ENCODE measurements at places on chromosomes 5 and 9.

- DNase-seq = no peak
These were observed 55.2 kb downstream of the DROSHA start for GRCh38 chr5:31476738-31477141.

DNA sequence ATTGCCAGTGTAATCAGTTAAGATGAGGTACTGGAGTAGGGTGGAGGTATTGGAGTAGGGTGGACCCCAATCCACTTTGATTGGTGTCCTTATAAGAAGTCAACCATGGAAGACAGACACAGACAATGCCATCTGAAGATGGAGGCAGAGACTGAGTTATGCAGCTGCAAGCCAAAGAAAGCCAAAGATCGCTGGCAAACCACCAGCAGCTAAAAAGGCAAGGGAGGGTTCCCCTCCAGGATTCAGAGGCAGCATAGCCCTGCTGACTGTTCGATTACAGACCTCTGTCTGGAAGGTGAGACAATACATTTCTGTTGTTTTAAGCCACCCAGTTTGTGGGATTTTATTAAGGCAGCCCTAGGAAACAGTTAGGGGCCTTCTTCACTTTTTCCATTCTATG, 30.5 kb upstream of the CKMT2 start:
- DNase-seq = no peak

GRCh38 chr9:115063058-115063845, 54.7 kb downstream of the TNC start:
- DNase-seq = no peak

DNA sequence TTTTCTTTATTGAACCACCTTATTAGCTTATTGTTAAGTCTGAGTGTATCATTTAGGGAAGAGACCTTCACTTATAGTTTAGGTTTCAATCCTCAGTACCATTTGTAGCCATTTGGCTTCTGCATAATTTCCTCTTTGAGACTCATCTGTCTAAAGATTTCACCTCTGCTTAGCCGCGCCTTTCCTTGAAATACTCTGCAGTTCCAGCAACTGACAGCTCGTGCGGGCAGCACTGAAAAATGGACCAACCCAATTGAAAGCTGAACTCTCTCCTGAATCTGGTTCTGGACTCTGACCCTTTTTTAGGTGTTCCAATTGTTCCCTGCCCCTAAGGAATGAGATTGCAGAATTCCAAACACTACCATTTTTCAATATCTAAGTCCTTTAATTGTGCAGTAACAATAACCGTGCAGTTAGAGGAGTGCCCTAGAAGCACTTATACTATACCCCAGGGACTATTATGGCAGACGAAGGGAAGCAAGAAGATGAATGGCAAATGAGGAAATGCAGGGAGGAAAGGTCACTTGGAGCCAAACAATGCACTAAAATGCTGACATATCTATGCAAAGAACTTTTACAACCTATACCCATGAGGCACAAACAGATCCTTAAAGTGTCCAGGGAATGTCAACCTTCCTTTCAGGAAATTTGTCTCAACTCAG, 50.1 kb upstream of the PDE4D start:
- no peak for DNase-seq

DNA sequence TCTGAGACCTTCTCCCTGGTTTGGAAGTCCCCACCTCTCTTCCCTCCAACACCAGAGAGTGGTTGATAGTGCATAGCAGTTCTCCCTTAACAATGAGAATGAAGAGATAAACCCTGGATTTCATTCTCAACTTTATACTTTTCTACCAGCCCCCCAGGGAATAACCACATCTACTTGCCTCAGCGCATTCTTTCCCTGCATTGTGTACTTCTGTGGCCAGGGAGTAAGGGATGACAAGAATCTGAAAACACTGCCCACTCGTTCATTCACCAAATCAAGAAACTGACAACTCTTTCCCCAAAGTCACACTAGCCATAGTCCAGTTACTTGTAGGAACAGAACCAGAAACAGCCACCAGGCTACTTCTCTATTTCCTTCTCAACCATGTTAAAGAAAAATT, 46.0 kb upstream of the SPIN1 start:
- no peak for DNase-seq

DNA sequence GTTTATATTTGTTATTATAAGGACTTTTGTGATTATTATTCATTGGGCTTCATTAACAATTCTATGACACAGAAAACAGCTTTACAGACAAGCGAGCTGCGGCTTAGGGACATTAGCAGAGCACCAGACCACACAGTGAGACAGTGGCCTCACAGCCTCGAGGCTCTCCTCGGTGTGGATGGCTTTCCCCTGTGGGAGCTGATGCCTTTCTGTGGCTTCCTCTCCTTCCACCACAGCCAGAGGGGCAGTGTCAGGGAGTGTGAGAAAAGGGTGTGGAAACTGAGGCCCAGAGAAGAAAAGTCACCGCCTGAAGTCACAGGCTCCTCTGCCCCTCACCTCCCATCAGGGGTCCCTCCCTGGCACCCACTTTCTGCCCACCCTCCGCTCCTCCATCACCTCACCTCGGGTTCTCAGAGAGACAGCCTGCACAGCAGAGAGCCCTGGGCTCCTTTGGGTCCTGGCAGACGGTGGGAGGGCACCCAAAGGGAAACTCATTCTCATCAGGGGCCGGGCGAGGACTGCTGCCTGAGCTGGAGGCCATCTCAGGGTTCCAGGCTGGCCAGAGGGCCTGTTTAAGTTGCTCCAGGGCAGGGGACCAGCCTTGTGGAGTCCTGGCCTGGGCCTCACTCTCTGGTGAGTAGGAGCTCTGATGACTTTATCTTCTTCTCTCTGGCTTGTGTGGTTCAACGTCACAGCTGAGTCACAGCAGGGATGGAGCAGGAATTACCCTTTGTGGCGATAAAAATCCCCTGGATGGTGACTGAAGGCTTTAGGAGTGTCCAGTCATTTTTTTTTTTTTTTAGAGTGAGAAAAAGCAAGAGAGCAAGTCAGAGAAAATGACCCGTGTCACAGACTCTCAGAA, 830 bp downstream of the TRAF1 start:
- DNase-seq = no peak

- no peak for DNase-seq
These were observed 353.5 kb downstream of the FBXL17 start for GRCh38 chr5:108028412-108028811.

DNA sequence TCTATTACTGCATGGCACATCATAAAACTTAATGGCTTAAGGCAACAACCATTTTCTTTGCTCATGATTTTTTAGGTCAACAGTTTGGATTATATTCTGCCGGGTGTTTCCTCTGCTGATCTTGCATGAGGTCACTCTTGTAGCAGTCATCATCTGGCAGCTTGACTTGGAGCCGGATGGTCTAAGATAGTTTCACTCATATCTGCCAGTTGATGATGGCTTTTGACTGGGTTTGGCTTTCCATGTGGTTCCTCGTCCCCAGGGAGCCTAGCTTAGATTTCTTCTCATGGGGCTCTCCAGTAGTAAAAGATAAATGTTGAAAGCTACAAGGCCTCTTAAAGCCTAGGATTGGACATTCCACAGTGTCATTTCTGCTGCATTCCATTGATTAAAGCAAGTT, 27.4 kb downstream of the LNPEP start:
- DNase-seq = no peak

DNA sequence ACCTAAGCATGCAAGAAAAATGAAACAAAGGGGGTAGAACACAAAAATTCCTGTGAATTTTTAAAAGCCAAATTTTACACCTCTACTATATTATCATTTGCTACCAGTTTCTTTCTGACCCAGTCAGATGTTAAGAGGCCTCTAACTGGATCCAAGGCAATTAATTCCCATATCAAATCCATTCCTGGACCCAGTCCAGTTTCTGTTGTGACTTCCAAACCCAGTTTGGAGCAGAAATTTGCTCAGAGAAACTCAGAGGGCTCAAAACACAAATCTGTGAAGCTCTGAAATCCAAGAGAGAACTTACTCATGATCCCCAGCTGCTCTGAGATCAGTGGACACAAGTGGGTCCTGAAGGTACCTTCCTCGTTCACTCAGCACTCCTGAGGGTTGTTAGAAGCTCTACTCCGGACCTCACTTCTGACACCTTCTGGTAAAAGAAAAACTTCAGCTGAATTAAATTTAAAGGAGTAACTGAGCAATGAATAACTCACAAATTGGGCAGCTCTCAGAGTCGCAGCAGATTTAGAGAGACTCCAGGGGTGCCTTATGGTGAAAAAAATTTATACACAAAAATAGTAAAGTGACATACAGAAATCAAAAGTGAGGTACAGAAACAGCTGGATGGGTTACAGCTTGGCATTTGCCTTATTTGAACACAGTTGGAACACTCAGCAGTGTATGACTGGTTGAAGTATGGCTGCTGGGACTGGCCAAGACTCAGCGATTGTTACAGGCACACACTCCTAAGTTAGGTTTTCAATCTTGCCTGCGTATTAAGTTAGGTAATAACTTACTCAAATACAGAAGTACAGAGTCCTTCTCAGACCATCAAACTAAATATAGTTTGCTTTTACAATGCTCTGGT, 32.4 kb downstream of the INSL4 start:
- DNase-seq = peak; percentile 12

- no peak for DNase-seq
These were observed 354.2 kb upstream of the EFNA5 start for GRCh38 chr5:108024986-108025385.

- no peak for DNase-seq
These were observed 182.2 kb downstream of the TAF11L14 start for GRCh38 chr5:17816505-17816904.

GRCh38 chr9:121288673-121289025, 20.7 kb downstream of the GSN start:
- DNase-seq = no peak

DNA sequence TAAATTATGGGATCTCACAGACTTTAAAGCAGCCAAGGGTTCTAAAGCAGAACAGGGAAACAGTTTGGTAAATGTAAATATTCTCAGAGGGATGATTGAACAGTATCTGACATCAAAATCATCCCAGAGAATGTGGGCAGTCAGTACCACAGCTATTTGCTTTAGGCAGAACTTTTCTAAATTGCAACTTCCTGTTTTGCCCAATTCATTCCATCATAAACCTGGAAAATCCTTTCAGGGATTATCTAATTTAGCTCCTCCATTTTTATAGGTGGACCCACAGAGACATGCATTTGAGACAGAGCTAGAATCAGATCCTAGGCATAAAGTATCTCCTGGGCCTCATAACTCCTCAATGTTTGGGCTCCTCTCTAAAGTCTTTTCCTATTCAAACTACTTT, 12.4 kb downstream of the NR6A1 start:
- DNase-seq = no peak

- no peak for DNase-seq
These were observed 17.4 kb downstream of the FBXW2 start for GRCh38 chr9:120775859-120776258.

DNA sequence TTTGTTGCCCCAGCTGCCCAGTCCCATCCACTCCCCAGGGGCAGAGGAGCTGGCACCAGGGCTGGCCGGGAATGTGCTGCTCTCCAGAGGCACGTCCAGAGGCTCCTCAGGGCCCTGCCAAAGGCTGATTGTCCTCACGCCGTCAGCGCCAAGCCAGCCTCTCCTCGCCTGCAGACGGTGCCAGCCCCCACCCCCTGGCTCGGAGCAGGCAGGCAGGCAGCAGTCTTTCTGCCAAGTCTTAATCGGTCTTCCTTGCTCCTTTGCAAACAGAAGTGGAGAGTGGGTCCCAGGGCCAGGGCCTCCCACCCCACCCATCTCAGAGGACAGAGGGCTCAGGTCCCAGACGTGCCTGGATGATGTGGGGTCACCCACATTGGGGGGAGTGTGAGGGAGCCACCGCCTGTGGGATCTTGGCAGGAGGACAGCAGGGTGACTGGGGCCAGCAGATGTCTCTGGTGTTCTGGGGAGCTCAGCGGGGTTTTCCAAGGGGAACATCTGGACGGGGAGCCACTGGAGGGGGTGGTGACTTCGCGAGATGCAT, 36.3 kb downstream of the FAM163B start:
- DNase-seq = no peak

DNA sequence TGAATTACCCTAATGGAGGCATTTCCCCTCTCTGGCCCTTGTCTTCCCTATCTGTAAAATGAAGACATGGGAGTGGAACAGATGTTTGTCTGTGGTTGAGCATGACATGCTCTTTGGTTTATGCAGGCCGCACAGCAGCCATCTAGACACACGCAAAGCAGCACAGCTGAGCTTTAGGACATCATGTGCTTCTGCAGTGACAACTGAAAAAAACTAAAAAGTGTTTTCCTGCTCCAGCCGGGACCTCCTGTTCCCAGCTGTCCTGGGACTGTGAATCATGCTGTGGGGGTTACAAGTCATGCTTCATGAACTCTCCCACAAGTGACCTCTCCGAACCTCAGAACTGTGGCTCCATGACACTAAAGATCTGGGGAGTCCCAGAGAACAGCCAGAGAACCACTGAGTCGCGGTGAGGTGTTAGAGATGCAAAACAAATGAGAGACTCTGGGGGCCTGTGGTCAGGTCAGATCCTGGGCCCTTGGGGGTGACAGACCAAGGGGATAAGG, 1.7 kb downstream of the SMIM3 start:
- no peak for DNase-seq

DNA sequence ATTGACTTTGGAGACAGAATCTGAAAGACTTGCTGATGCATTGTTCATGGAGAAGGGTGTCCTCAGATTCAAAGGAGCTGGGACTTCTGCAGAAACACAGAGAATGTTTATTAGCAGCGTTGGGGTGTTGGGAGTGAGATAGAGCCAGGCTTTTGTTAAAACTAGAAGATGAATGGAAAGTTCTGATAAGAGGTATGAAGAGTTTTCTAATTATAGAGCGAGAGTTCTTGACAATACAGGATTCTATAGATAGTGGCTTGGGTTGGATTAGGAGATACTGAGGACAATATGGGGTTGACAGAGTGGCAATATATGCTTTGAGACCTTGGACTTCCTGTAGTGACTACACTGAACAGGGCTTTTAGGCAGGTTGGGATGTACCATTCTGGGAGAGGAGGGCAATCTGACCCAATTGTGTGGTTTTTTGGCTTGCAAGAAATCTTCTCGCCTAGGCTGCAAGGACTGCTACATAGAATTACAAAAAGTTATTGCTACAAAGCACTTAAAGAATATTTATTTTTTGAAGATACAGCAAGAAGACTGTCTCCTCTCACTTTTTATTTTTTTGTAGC, 83.1 kb downstream of the FER start:
- DNase-seq = no peak

GRCh38 chr5:146644831-146645230, 128.8 kb upstream of the GPR151 start:
- no peak for DNase-seq

- peak; percentile 18 for DNase-seq
These were observed 409.3 kb downstream of the AGTPBP1 start for GRCh38 chr9:85332487-85332886.

Data from HCT116 (cell line).